ENCODE measurements at places on chromosomes 13 and 19.
A peak's percentile ranks its signal among the peaks of the same experiment; 100 is the strongest.

GRCh38 chr19:56258272-56258671 is 14.3 kb upstream of the EDDM13 start:
- DNase-seq = no peak

GRCh38 chr13:59000770-59001169 is 1163.0 kb downstream of the DIAPH3 start:
- no peak for DNase-seq

- DNase-seq = no peak
Observed at GRCh38 chr13:42545842-42546241, 28.1 kb upstream of the TNFSF11 start.

DNA sequence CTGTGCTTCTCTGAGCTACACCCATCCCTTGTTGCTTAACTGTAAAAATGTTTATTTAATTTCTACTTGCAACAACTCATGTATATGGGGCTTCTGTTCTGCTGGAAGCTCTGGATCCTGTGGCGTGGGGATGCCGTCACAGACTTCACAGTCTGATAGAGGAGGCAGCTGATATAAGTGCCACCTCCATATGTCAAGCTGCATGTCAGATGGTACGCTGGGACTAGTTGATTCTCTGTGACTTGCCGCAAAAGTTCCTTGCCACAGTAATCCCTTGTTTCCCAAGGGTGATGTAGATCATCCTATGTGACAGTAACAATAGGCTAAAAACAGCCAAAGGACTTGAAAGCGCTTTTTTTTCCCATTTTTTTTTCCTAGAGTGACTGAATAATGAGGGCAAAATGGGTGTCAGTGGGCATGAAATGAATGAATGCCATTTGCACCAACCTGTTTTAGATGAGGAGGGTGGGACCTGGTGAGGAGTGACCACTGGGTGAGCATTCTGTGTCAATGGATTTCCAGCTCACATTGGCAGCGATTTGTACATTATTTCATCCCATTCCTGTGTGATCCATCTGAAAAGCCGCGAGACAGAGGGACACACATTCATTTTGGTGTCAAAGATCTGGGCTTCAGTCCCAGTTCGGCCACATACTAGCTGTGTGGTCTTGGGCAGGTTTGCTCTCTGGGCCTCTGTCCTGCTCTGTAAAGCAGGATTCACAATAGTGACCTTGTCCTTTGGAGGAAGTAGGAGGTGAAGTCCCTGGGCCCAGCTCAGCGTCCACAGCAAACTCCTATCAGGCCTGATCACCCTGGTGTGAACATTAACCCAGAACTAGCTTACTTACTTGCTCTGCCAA is 88.9 kb upstream of the RNF113B start:
- no peak for DNase-seq

- DNase-seq = no peak
Observed at GRCh38 chr13:91167706-91168385, 179.6 kb upstream of the MIR17HG start.

DNA sequence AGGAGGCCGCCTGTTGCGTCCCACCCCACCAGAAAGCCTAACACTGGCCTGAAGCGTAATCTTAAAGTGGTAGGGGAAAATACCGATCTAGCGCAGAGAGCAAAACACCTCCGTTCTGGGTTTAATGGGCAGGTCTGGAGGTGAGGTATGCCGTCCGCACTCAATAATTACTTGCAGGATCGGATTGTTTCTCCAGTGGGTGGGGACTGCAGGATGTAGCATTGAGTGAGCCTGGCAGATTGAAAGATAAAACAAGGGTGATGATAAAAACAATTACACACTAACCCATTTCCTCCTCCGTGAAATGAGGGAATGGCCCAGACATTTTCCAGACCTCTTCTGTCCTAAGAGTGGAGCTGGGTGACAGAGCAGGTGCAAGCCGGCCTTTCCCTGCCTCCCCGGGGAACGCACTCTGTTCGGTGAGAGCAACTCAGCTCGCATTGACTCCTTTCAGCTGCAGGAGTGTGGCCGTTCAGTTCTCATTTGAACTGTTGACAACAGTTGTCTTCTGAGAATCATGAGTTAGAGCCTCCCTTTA is 110.2 kb upstream of the DOCK9 start:
- DNase-seq = peak; percentile 33

DNA sequence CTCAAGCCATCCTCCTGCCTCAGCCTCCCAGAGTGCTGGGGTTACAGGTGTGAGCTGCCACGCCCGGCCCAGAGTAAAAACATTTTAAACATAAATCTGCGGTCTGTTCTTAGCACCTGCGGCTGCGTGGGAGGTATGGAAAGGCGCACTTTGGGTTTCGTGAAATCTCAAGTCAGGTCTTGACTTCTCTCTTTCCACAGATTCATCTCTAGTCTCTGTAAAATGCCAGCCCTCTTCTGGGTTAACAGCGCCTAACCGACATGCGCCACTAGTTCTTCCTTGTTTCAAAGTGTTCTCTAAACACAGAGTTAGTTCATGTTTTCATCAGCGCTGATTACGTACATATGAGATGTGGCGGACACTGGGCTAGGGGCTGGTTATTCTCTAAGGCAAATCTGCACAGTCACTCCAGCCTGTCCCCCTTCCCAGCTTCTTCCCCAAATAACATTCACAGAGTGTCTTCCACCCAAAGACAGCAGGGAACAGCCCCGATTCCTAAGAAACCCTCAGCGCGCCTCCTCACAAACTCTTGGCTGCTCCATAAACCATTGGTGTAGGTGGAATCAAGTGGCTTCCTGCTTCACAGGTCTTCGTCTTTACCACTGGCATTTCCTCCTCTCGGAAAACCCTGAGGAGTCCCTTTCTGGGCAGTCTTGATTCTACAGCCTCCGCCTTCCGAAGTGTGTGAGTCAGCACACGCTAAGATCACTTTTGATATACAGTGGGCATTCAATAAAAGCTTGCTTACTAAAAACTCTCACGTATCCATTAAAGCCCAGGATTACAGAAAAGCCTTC is 1.4 kb downstream of the PARP4 start:
- peak; percentile 79 for DNase-seq

GRCh38 chr13:21663197-21663596 is 7.7 kb upstream of the FGF9 start:
- no peak for DNase-seq

GRCh38 chr19:43651758-43652545 is 12.3 kb upstream of the CADM4 start:
- peak; percentile 55 for DNase-seq

GRCh38 chr19:48613852-48614435 is 932 bp downstream of the FAM83E start:
- DNase-seq = no peak

DNA sequence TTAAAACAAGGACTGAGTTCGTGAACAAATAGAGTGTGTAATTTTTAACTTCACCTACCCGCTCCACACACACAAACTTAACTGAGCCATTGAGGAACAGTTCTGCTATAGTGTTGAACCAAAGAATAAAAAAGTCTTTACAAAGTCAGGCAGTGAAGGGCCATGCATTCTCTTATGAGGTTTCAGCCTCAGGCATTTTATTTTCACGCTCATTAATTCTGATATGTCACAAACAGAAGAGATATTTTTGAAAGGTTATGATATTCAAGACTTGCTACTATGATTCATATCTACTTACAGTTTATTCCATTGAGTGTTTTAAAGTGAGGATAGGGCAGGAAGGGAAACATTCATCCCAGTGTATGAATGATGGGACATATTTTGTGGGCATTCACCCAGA is 282.2 kb downstream of the SLITRK5 start:
- no peak for DNase-seq

DNA sequence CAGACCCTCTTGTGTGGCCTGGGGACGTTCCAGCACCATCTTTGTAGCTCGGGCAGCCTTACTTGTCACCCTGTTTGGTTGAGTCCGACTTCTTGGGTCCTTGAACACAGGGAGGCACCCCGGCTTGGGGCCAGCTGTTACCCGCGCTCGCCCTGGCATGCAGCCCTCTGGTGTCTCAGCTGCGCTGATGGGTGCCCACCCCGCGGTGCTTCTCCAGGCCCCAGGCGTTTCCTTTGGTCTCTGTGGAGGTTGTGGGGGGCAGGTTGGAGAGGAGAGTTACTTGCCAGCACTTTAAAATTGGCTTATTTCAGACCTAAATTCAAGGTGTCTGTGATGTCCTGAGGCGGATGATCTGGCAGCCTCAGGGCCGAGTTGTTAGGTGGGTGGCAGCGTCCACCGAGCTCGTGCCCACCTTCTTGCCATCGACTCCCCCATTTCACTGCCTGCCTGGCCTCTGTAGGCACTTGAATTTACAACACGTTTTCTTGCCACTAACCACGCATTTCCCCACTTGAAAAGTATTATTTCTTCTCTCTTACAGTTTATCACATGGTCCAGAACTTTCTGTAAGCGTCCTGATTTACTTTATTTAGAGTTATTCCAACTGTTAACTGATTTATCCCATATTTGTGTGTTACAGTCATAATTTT is 16.9 kb downstream of the UBAC2 start:
- peak; percentile 34 for DNase-seq

DNA sequence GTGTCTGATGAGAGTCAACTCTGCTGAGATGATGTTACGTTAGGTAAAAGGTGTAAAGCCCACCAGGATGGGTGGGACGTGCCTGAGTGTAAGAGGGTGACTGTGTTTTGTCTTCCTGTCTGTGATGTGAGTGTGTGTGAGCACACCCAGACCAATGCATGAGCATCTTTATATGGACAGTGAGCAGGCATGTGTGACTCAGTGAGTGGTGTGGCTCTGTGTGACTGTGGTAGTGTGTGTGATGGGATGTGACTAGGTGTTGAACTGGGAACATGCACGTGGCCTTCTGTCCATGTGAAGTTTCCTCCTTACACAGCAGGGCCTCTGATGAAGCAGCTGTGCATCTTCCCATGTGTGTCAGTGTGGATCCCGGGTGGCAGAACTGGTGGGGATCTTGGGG is 17.8 kb upstream of the LGALS16 start:
- DNase-seq = no peak

DNA sequence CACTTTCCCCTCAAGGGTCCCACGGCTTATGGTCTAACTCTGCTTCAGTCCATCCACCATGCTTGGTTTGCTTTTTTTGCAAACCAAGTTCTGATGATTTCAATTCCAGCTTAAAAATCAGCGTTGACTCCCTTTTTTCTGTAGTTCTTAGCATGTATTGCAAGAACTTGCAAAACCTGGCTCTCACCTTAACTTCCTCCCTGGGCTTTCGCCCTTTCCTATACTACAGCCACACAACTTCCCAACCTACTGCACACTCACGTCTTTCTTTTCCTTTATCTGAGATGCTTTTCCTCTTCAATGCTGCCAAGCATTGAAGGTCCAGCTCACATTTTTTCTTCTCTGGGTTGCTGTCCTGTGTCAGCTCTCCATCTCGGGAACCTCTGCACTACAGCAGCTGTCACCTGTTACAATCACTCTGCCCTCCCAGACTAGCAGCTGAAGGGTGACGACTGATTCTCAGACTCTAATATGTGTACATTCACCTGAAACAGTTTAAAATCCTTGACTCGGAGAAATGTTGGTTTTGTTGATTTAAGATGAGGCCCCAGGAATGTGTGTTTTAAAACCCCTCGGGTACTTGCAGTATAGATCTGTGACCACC is 143.7 kb downstream of the FREM2 start:
- DNase-seq = no peak

DNA sequence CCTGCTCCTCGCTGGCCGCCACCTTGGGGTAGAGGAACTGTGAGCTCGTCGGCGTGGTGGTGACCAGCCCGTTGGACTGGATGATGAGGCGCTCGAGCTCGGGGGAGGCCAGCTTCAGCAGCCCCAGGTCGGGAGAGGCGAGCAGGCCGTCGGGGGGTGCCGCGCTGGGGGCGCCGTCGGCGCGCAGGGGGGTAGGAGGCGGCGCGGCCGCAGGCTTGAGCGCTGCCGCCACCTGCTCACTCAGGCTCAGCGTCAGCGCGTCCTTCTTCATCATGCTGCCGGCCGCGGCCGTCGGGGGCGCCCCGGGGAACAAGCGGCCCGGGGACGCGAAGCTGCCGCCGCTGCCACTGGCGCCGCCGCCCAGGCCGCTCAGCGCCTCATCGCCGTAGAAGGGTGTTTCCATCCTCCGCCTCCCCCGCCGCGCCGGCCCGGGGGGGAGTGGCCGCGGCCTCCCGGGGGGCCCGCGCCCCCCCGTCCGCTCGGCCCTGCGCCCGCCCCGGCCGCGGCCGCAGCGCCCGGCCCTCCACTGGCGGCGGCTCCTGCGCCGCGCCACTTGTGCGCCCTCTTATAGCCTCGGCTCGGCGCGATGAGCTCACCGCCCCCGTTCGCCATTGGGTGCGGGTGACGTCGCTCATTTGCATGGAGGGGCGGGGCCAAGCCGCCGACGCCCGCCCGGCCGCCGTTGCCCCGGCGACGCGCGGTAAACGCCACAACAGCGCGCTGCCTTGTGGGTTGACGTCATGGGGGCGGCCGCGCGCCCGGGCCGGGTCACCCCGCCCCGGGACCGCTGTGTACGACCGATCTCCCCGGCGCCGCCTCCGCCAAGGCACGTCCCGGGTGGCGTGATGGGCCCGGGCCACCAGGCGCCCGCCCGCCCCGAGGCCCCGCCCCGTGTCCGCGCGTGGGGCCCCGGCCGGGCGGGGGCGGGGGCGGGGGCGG is at the start of gene JUND:
Gene JUND, minus strand, starts transcription at position 541 of the 939 bp plus-strand sequence. Its CDS starts 138 bp downstream, at position 403.
- peak; percentile 96 for DNase-seq

DNA sequence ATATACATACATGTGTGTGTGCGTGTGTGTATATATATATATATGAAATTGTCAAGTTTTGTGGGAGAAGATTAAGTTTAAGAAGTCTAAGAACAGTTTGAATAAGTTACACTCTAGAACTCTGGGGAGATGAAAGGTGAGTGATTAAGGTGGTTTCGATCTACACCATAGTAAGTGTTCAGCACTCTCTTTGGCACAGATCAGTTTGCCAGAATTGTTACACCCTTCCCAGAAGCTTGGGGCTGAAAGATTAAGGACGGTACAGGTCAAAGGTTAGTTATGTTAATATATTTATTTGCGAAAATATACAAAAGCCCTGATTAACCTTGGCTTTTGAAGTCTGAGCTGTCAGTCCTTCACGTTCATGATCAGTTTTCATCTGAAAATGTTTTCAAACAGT is 309.1 kb downstream of the KLF5 start:
- no peak for DNase-seq

DNA sequence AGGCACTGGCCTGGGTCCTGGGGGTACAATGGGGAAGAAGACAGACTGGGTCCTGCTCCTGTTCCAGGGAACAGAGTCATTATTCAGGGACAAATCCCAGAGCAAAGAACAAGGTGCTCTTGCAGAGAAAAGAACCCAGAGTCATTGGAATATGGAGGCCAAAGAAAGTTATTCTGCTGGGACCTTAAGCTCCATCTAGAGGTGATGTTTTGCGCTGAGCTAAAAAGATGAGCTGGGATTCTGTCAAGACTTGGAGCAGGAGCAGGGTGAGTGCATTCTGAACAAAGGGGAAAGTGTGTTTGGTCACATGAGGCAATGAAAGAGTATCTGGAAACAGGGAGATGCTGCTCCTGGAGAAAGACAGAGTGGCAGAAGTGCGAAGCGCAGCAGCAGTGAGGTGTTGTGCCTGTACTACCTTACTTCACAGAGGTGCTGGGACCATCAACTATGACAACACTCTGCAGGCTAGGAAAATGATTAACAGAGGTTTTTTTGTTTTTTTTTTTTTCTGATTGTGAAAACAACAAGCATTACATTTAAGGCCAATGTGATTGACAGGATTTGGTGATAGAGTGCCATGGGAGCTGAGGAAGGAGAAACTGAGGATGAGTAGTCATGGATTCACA is 95.3 kb upstream of the TNFSF11 start:
- DNase-seq = no peak
